ENCODE measurements at places on chromosomes 5 and 9.

DNA sequence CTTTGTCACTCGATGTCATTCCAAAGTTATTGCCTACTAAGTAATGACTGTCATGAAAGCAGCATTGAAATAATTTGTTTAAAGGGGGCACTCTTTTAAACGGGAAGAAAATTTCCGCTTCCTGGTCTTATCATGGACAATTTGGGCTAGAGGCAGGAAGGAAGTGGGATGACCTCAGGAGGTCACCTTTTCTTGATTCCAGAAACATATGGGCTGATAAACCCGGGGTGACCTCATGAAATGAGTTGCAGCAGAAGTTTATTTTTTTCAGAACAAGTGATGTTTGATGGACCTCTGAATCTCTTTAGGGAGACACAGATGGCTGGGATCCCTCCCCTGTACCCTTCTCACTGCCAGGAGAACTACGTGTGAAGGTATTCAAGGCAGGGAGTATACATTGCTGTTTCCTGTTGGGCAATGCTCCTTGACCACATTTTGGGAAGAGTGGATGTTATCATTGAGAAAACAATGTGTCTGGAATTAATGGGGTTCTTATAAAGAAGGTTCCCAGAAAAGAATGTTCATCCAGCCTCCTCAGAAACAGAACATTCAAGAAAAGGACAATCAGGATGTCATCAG lies 11.3 kb downstream of the TLR4 start:
- no peak for DNase-seq

- DNase-seq, result no peak
Measured at GRCh38 chr9:121886759-121887485, 206.2 kb downstream of the TTLL11 start.

DNA sequence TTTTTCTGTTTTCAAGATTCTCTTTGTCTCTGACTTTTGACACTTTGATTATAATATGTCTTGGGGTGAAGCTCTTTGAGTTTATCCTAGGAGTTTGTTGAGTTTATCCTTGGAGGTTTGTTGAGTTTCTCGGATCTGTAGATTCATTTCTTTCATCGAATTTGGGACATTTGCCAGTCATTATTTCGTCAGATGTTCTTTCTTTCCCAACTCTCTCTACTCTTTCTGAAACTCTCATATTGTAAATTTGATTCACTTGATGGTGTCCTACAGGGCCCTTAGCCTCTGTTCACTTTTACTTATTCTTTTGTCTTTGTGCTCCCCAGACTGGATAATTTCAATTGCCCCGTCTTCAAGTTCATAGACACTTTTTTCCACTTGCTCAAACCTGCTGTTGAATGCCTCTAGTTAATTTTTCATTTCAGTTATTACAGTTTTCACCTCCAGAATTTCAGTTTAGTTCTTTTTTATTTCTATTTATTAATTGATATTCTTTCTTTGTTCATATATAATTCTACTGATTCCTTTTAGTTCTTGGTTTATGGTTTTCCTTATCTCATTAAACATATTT lies 8.1 kb upstream of the TDRD7 start:
- DNase-seq, result no peak

DNA sequence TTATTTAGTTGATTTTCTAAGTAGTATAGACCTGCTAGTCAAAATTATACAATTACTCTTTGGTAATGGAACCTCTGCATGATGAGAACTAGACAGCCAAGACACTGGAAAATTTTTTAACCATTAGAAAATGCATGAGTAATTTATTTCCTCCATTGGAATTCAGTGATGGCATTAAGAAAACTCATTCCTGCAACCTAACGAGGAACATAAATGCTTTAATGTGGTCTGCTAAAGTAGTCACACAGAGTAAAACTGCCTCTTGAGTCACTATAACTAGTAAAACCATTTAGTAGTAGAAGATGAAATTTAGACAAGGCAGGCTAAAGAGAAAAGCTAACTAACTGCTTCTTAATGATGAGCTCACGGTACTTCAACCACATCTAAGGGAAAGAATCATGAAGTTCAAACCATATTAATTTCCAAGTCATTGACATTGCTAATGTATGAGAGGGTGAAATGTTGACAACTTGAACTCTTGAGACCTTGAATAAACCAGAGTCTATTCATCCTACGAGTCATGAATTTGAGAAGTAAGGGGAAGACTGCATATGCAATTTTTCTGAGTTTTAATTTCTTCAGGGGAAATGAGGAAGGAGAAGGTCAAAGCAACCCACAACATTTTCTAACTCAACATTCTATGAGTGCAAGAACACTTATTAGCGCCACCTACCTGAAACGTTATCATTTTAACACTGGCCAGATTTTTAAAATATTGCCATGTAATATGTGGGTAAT lies 74.4 kb downstream of the GLIS3 start:
- no peak for DNase-seq

- DNase-seq, result no peak
Measured at GRCh38 chr9:96327694-96328352, 25.8 kb upstream of the HSD17B3 start.

GRCh38 chr5:7876867-7877266 lies 7.9 kb downstream of the MTRR start:
- no peak for DNase-seq

DNA sequence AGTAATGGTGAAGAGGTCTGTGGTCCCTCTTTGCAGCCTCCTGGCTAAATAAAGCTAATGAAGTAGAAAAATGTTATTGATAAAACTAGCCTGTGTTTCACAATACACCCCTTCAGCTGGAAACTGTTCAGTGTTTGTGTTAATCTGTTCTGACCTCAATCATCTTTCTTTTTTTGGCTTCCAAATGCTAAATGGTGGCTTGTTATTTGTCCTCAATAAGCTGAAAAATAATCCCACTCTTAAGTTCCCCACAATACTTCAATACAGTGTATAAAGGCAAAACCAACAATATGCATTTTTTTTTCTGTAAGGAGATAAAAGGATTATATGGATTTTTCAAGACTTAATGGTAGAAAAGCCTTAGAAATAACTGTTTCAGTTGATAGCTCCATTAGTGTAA lies 560.5 kb downstream of the TUSC1 start:
- no peak for DNase-seq

DNA sequence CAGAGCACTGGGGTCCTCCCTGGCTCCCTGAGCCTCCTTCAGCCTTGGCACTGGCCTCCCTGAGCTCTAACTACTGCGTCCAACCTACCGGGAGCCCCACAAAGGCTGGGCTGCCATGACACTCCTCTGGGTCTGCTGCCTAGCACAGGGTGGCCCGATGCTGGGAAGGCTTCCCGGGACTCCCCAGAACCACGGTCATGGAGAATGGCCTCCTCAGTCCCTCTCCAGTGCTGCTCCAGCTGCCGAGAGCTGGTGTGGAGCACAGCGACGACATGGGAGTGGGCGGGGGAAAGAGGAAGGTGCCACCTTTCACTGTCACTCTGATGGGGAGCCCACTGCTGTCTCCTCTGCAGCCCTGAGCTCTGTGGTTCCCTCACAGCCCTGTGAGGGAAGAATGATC lies 61.5 kb upstream of the RNF130 start:
- DNase-seq, result no peak

DNA sequence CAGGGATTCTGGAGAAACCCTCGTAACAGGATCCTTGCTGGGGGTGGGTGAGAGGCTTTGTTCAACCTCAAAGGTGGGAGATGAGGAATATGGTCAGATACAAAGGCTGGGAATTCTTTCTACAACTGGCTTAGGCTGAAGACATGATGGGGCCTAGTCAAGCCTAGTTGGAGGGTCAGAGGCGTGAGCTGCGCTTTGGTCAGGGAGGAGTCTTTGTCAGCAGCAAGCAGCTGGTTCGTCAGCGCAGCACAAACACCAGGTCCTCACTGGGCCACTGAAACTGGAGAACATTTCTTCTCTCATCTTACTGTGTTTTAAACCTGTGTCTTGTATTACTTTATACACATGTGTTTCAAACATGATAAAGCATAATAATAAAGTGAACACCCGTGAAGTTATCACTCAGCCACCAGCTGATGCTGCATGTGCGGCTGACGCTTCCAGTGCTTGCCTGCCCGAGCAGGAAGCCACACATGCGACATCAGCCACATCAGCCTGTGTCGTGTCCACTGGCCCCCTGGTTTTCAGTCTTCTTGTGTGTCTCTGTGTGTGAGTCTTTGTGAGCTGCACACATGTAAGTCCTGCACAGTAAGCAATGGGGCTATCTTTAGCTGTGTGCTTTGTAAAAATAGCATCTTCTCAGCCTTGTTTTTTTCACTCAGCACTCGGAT lies 81.5 kb downstream of the WNK2 start:
- DNase-seq, result no peak

- no peak for DNase-seq
Measured at GRCh38 chr5:37037840-37038239, 161.3 kb downstream of the NIPBL start.

DNA sequence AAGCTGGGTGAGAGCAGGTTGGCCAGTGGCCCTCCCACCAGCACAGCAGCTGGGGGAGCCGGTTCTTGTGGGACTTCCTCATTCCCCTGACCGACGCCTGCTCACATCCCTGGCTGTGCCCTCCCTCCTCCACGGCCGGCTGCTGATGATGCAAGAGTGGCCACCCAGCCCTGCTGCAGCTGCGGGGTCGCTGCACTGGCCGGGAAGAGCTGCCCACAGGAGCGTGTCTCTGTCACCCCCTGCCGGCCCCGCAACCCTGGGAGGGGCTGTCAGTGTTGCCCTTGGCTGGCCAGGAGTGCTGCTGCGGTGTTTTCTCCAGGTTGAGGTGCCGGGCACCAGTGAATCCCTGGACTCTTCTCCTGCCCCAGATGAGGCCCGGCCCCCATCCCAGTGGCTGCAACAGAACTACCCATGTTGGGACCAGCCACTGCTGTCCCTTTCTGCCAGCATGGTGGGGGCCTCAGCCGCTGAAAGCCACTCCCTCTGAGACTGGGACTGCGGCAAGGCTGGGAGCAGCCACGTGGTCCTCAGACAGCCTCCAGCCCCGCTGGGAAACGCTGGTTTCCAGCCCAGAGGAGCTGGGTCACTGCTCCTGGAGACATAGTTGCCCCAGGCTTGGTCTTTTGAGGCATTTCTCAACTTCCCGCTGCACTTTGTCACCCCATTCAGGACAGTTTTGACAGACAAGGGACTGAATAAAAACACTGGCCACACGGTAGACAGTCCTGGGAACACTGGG lies 739 bp downstream of the CARD9 start:
- peak; percentile 51 for DNase-seq
